ENCODE measurements at places on chromosomes 1 and 21.

- DNase-seq = no peak
Measured at GRCh38 chr21:46017148-46017547, 35.6 kb downstream of the COL6A1 start.

GRCh38 chr1:32605711-32606424 is 44.5 kb downstream of the ZBTB8OS start:
- no peak for DNase-seq

GRCh38 chr1:219701476-219701875 is 88.6 kb upstream of the ZC3H11B start:
- DNase-seq = no peak

- peak; percentile 62 for DNase-seq
Measured at GRCh38 chr21:23694390-23694789, 1912.9 kb downstream of the MRPL39 start.

DNA sequence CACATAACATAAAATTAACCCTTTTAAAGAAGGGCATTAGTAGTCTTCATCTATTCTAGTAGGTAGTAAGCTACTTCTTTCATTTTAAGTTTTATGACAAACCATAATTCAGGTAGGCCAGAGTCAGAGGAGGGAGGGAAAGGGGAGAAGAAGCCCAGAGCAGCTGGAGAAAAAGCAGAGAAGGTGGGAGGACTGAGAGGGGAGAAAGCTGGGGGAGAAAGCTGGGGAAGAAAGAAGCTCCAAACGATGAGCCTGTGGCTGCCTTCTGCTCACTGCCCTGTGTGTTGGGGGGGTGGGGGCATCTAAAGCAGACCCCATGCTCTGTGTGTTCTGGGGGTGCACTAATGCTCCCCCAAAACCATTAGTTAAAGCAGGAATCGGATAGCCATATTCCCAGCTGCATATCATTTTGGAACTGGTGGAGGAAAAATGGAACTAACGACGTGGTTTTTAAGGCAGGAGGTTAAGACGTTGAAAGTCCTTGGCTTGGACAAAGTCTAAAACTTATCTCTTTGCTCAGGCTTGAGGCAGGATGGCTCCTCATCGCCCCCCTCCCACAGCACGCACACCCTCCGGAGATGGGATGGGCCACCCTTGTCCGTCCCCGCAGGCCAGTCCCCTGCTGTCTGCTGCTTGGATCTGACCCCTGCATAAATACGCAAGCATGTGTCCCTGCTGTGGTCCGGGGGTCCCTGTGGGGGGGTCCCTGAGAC is 184.2 kb downstream of the DYRK1A start:
- DNase-seq = no peak

- no peak for DNase-seq
Measured at GRCh38 chr21:46003575-46004007, 22.0 kb downstream of the COL6A1 start.

Data from NCI-H1105 treated with DMSO at 0.1 percent for 48 hours (cell line).